ENCODE measurements at places on chromosomes 6 and 20.

DNA sequence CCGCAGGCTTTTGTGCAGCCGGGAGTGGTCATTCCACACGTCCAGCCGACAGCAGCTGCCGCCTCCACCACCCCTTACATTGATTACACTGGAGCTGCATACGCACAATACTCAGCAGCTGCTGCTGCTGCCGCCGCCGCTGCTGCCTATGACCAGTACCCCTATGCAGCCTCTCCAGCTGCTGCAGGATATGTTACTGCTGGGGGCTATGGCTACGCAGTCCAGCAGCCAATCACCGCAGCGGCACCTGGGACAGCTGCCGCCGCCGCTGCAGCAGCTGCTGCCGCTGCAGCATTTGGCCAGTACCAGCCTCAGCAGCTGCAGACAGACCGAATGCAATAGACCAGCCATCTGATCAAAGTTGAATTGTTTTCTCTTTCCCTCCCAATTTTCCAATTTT is 10.6 kb downstream of the RBM24 start:
- no peak for DNase-seq

DNA sequence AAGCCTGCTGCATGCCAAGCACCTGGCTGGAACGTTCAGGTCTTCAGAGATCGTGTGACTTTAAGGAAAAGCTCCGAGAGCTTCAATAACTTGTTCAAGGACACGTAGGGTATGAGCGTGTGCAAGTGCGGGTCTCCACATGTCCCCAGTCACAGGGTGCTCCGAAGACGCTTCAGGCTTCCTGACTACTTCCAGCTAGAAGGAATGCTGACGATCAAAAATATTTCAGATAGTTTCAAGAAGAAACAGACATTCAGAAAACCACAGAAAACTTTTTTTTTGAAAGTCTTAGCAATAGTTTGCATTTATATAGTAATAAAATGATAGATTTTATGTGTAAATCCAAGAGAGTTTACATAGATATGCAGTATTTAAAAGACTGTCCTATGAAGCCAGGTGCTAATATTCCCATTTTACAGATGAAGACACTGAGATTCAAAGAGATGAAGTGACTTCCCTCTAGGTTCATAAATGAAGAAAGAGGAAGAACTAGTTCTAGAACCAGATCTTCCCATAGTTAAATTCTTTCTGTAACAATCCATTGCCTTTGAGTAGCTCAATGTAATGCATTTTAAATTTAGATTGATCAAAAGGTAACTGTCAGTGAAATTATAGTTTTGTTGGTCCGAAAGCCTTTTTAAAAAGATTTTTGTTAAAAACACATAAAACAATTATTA is 247.6 kb downstream of the MYLK4 start:
- DNase-seq, result no peak

GRCh38 chr20:3727401-3728021 is 5.0 kb upstream of the HSPA12B start:
- DNase-seq, result no peak

DNA sequence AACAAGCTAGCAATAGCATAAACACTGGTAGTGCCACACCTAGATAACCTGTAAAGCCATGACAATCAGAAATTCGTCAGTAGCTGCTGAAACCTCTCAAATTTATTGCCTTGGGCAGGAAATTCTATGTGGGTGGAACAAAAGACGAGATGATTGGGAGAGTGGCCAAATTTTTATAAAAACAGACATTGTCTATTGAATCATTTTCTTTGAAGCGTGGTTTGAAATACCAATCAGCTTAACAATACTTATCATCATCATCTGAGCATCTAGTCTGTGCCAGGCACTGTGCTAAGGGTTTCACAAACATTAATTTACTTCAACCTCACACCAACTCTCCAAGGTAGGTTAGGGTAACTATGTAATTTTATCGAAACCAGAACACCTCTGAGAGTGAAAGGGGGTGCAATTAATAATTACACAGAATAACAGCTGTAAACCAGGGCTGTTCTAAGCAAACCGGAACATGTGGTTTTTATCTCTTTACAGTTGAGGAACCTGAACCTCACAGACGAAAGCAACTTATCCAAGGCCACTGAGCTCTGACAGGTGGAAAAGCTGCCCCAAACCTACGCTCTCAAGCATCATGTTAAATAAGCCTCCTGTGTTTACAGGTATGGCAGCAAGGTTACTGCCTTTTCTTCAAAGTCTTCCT is 43.4 kb downstream of the NHSL1 start:
- no peak for DNase-seq

DNA sequence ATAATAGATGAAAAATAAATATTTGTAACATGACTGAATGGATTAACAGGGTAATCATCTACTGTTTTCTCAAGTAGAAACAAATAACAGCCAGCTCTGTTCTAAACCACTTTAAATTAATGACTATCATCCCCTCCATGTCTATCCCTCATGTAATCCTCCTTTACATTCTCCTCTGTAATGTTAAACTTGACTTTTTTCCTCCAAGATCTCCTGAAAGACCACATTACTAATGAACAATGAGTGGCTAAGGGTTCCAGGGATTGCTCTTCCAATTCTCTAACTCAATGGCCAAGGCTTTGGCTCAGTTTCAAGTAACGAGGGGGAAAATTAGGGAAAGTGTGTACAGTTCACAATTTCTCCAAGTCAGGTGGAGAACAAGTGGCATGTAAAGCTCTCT is 37.6 kb upstream of the FBXL4 start:
- DNase-seq, result no peak

- DNase-seq, result no peak
These were observed 200.7 kb upstream of the BMP2 start for GRCh38 chr20:6566821-6567220.

DNA sequence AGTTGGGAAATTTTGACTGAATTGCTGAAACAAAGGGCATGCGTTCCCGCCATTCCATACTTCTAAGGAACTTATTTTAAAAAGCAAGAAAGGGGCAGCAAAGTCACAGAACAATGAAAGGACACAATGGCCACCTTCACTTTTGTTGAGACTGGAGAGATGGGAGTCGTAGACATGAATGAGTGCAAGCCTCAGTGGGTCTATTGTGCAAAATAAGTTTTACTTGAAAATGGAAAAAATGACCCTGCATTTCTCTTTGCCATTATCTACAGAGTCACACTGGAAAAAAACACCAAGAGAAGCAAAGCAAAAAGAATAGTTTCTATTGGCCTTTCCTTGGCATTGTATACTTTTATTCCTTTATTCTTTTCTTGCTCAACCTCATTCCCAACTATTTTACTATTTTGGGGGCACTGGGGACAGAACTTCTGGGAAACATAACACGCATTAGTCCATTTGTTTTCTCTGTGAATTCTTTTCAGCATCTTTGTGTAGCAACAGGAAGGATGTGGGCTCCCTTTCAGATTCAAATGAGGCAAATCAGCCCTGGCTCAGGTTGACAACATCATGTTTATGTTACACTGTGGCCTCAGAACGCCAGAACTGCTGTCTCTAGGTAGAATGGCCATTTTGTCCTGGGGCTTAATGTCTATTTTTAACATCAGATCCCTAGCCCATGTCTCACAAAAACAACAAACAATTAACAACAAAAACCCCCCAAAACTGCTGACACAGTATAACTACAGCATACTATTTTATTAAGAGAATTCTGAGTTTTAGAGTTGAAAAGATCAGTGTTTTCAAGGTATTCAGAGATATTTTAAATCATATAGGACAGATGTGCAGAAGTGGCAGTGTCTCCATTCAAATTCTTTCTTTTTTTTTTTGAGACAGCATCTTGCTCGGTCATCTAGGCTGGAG is 122.2 kb downstream of the FYN start:
- peak; percentile 35 for DNase-seq

- no peak for DNase-seq
These were observed 26.5 kb upstream of the RNF24 start for GRCh38 chr20:4041748-4042411.

DNA sequence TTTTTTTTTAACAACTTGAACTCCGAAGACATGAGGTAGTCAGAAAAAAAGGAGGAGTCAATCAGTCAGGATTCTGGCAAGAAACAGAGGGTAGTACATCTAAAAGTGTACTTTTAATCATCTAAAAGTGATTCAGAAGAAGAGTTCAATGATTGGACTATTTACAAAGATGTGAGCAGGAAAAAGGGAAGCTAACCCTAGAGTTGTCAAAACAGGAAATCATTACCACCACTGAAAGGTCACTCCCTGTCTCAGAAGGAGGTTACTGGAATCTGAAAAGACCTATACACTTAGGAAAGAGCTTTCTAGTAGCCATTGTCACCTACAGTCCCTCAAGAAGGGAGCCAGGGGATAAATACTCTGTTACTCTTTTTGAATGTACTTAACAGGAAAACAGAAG is 16.7 kb upstream of the LMBRD1 start:
- DNase-seq, result no peak

GRCh38 chr6:147268254-147268653 is 64.0 kb downstream of the STXBP5 start:
- DNase-seq, result no peak

- no peak for DNase-seq
These were observed 67.4 kb downstream of the AIG1 start for GRCh38 chr6:143127941-143128680.

- no peak for DNase-seq
These were observed 5.4 kb upstream of the DUSP22 start for GRCh38 chr6:286681-287488.

DNA sequence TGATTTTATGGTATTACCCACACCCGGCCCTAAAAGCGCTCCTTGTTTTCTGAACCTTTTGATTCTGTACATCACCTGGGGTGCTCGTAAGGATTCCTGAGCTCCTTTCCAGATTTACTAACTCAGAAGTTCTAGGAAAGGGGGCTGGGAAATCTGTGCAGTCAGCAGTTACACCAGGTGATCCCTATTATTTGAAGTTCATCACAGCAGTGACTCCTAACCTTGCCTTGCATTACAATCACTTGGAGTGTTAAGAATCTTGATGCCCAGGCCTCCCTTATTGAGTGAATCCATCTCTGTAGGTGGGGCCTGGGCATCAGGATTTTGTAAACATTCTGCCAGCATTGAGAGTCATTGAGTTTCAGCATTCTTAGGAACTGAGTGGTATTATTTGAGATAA is 44.7 kb downstream of the BMP6 start:
- no peak for DNase-seq

DNA sequence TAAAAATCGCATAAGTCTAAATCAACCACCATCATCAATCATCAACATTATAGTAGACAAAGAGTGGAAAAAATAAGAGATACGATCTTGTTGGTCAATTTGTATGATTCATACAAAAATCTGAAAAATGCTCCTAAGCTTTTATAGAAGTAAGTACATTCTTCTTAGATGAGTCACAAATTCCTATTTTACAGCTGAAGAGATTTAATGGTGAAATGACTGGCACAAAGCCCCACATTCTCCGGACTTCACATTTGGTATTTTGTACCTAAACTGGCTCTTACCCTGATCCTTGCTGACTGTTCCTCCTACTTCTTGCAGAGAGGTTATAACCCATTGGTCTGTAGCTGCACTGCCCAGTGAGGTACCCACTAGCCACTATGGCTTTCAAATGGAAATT is 29.9 kb upstream of the PREP start:
- no peak for DNase-seq

DNA sequence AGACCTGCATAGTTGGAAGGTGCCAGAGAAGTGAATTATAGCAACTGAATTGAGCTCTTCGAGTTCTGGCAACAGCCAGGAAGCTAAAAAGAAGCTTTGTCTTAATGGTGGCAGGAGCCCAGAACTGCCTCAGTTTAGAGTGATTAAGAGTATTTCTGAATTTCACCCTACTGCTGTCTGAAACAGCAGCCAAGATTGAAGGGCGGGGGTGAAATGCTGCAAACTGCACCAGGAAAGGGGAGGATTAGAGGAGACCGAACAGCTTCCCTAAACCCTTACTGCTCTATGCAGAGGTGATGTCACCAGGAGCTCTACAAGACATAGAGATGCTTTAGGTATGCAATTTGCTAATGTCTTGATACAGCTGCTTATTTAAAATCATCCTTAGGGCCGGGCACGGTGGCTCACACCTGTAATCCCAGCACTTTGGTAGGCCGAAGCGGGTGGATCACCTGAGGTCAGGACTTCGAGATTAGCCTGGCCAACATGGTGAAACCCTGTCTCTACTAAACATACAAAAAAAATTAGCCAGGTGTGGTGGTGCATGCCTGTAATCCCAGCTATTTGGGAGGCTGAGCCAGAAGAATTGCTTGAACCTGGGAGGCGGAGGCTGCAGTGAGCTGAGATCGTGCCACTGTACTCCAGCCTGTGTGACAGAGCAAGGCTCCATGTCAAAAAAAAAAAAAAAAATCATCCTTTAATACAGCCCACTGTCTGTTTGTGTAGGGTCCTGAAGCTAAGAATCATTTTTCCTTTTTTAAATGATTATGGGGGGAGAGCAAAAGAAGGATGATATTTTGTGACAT is 91.7 kb upstream of the IYD start:
- no peak for DNase-seq

- no peak for DNase-seq
These were observed 233.0 kb upstream of the PRND start for GRCh38 chr20:4488407-4489339.

- no peak for DNase-seq
These were observed 188.6 kb downstream of the PRL start for GRCh38 chr6:22108199-22108598.

GRCh38 chr6:39063526-39063925 is 14.9 kb downstream of the GLP1R start:
- DNase-seq, result no peak

DNA sequence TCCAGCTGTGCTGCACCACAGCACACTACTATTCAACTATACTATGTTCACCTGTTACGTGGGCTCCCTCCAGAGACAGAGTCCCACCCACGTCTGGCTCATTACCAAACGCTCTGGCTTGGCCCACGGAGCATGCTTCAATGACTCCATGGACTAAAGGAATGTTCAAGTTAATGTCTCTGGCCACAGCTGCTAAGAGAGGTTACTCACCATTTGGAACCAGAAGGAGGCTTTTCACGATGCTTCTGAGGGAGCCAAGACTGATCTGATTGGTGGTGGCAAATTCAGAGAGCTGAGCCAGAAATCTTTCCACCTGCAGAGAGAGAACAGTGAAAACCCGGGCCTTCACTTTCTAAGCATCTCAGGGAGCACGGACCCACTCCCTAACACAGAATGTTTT is 15.6 kb downstream of the COMMD7 start:
- no peak for DNase-seq

DNA sequence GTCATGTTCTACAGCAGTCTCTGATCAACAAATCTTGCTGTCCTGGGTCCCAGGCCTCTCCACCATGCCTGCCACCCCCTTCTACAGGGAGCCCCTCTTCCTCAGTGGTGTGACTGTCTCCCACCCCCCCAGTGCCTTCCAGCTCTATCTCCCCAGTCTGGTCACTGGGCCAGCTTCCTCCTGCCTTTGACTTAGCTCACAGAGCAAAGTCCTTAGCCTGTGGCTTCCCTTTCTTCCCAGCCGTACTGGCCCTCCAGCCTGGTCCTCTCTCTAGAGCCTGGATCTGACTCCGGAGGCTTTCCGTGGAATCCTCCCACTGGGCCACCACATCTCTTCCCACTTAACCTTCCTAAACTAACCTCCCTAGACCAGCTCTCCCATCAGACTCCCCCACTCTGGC is 17.0 kb downstream of the MAPK13 start:
- DNase-seq, result no peak

DNA sequence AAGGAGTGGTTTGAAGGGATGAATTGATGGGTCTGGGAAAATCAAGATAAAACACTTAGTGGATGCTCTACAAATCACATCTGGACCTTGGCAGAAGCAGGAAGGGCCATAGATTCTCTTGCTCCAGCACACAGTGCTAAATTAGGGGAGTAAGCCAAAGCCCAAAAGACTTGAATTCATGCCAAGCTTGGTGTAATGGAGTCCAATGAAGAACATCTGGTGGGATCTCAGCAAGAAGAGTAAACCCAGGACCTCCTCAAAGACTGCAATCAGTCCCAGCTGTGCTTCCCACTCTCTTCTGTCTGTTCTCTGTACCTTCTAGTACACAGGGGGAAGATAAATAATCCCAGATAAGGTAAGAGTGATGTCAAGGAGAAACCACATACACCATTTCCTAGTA is 683.4 kb downstream of the RNF144B start:
- DNase-seq, result no peak
